K562 (cell line): ENCODE measurements at places on chromosomes 6 and 20. TPM values are rescaled to one million over a fixed set of nuclear protein-coding genes. Genes with fewer than 3 reads are reported as not detected.

DST gene
- total RNA-seq: 20.3 and 21.8 TPM in 2 replicates

ADGB gene
- not detected in 2 replicates for total RNA-seq

NTSR1 gene
- 0.38 and 0.40 TPM in 2 replicates for total RNA-seq

C20orf141 gene
- not detected in 2 replicates for total RNA-seq

ROS1 gene
- 0.07 and 0.16 TPM in 2 replicates for total RNA-seq

SPATA2 gene
- total RNA-seq: 8.0 and 8.2 TPM in 2 replicates

TMEM244 gene
- total RNA-seq: not detected in 2 replicates

C6orf52 gene
- 10.5 TPM in 2 replicates for total RNA-seq

SSR1 gene
- 144 and 147 TPM in 2 replicates for total RNA-seq

AIF1 gene
- total RNA-seq: 9.2 and 9.4 TPM in 2 replicates

CMTR1 gene
- 57.7 and 63.5 TPM in 2 replicates for total RNA-seq

MCHR2 gene
- not detected in 2 replicates for total RNA-seq

SCP2D1 gene
- total RNA-seq: not detected in 2 replicates

CD2AP gene
- total RNA-seq: 41.3 TPM in 2 replicates

PRKN gene
- total RNA-seq: 0.24 TPM in 1 of 2 replicates, not detected in the other

FOXS1 gene
- not detected in 2 replicates for total RNA-seq

SEL1L2 gene
- total RNA-seq: not detected in 2 replicates

SPEF1 gene
- not detected in 2 replicates for total RNA-seq

ANGPT4 gene
- total RNA-seq: not detected in 2 replicates

SLC12A5 gene
- total RNA-seq: 5.3 and 6.2 TPM in 2 replicates

FAM162B gene
- total RNA-seq: not detected in 2 replicates

ZNF831 gene
- total RNA-seq: not detected in 2 replicates

KCNB1 gene
- 0.02 TPM in 1 of 2 replicates, not detected in the other for total RNA-seq

HSPA1B gene
- total RNA-seq: 227 and 299 TPM in 2 replicates

C6orf15 gene
- total RNA-seq: not detected in 2 replicates

RAB44 gene
- total RNA-seq: not detected in 2 replicates

DOK5 gene
- 0.11 TPM in 1 of 2 replicates, not detected in the other for total RNA-seq

PI16 gene
- 0.18 TPM in 1 of 2 replicates, not detected in the other for total RNA-seq

IL17A gene
- total RNA-seq: not detected in 2 replicates

NRSN1 gene
- total RNA-seq: not detected in 2 replicates

RARS2 gene
- total RNA-seq: 32.9 and 33.5 TPM in 2 replicates

PRL gene
- not detected in 2 replicates for total RNA-seq

ASIP gene
- not detected in 2 replicates for total RNA-seq

GJA1 gene
- total RNA-seq: 0.58 and 0.67 TPM in 2 replicates

ZBP1 gene
- total RNA-seq: not detected in 2 replicates

SPATA25 gene
- total RNA-seq: 0.49 and 0.95 TPM in 2 replicates

C6orf141 gene
- total RNA-seq: not detected in 2 replicates

HLA-DRB1 gene
- total RNA-seq: 0.78 and 1.0 TPM in 2 replicates

KCNG1 gene
- total RNA-seq: 0.76 and 1.5 TPM in 2 replicates

DEFB124 gene
- not detected in 2 replicates for total RNA-seq

SAPCD1 gene
- 13.4 and 15.8 TPM in 2 replicates for total RNA-seq

UBD gene
- not detected in 2 replicates for total RNA-seq

FAM83C gene
- total RNA-seq: not detected in 2 replicates

HSD17B8 gene
- 20.5 and 22.0 TPM in 2 replicates for total RNA-seq

MAS1 gene
- total RNA-seq: not detected in 2 replicates

PACSIN1 gene
- 0.98 and 1.7 TPM in 2 replicates for total RNA-seq

VGLL2 gene
- total RNA-seq: not detected in 2 replicates

PABPC1L gene
- 38.8 and 48.2 TPM in 2 replicates for total RNA-seq

PHACTR3 gene
- total RNA-seq: not detected in 2 replicates

MATN4 gene
- total RNA-seq: 0.13 TPM in 1 of 2 replicates, not detected in the other
